Ascending aorta (tissue), 2 donors: ENCODE measurements at places on chromosomes 11 and 22.
A peak's percentile ranks its signal among the peaks of the same experiment; 100 is the strongest.

GRCh38 chr11:134138376-134138775, 69.5 kb downstream of the JAM3 start:
- DNase-seq, result no peak

- DNase-seq, result no peak
Measured at GRCh38 chr22:50481440-50482106, at the start of gene ADM2. Gene ADM2 (plus strand): TSS chr22:50481543. CDS start chr22:50481848, 305 bp downstream.

DNA sequence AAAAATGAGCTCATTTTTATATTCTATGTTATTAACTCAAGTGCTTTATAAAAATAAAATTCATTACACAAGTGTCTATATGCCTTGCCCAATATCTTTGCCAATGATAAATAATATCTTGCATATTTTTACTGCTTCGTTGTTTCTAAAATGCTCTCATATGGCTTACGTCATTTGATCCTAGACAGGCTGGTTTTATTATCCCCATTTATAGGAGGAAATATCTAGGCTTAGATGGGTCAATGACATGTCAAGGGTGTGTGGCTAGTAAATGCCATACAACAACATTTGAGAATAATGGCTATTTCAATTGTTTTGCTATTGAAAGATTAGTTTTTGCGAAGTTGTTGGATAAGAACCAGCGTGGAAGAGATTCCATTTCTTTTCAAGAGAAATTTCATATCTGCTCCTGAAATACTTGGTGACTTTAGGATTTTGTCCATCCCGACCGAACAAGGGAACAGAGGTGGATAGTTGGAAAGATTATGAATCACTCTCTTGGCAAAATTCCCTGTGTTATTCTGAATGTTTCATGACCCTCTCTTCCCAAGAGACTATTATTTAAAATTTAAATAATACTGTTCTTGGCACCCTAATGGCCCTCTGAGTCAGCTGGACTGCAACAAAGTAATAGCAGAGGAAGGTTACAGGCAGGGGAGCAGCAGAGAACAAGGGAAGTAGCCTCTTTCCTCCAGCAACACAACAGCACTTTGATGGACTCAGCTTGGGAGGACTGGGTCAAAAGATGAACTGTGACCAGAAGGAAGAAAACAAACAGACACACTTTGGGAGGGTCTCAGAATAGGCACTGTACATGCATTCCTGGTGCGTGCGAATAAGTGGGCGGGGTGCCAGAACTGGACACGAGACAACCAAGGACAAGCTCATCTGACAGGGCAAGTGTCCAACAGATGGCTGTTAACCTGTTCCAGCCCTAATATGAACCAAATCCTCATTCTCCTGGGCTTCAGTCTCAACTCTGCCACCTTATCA, 94.5 kb downstream of the ME3 start:
- DNase-seq, result peak; percentile 85

- no peak for DNase-seq
Measured at GRCh38 chr11:125170510-125171031, 6.0 kb downstream of the PKNOX2 start.

DNA sequence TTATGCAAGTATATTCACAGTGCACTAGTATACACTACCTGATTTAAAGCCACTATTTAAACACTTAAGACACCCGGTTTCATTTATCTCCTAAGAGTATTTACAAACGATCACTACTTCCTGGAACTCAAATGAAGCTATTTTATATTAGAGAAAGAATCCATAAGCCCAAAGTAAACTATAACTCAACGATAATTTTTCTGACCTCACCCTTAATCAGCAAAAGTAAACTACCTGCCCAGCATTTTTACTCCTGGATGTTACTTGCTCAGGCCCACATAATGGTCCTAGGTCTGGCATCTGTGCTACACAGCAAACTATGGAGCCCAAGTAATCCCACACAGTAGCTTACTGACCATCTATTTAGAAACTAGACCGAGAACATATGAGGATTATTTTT, 33.4 kb downstream of the TSG101 start:
- no peak for DNase-seq

- no peak for DNase-seq
Measured at GRCh38 chr11:44067266-44067665, 1.2 kb downstream of the ACCS start.

DNA sequence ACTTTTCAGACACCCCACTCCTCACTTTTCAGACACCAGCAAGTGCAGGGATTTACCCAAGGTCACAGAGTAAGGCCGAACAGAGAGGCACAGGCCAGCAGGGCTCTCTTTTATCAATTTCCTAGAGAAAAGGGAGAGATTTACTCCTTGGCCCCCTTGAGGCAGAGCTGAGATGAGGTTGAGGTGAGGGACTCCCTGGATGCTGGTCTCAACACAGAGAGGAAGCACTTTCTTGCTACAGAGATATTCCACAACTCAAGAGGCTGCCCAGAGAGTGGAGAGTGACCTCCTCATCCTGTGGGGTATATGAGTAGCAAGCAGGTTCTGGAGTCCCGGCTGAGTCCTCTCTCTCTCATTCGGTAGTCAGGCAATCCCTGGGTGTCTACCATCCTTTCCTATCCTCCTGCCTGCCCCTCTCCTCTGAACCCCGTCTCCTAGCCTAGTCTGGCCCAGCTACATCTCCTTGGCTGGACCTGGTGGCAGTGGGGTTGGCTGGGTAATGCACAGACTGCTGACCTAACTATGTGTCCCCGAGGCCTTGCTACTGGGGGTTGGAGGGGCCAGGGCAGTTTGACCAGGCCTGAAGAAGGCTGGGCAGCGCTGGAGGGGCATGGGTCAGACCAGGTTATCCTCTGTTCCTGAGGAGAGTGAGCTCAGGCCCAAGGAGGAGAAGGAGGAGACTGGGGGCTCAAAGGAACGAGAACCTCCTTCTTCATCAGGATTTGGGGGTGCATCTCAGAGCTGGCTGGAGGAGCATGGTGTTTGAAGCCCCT, 1.8 kb upstream of the ARHGEF17 start:
- no peak for DNase-seq

DNA sequence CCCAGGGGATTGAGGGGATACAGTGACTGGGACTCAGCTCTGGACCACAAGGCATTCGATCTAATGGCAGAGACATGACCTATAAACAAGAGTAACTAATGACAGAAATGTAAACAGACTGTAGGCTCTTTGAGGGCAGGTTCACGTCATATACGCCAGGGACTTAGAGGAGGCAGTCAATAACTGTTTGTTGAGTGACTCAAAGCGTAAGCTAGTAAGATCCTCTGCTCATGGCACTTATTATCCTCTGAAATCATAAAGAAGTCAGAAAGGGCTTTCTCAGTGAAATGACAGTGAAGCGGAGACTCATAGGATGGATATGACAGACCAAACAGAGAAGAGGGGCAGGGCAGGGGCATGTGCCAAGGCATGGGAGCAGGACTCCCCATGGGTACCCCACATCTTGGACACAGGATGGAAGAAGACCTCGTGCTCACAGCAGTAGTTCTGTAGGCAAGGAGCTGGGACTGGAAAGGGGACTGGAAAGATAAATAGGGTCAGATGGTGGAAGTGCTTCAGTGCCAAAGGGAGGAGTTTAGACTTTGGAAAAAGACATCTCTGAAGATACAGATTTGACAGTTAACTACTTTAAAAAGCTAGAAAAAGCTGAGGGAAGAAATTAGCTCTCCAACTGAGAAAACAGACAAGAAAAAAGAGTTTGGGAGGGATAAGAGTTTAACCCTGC, 72.7 kb downstream of the SLC1A2 start:
- DNase-seq, result no peak

DNA sequence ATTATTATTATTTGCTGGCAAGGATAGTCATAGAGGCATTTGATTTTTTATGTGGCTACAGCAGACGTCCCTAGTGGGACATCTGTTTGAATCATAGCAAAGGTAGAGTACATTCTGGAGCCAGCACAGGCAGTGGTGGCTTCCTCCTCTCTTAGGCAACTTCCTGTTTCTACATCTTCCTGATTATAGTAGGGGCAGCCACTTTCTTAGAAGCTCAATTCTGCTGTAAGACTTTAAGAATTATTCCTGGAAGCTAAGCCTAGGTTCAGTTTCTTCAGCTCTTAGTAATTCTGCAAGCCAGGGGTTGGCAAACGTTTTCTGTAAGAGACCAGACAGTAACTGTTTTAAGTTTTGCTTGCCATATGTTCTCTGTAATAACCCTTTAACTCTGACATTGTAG, 129.3 kb upstream of the TENM4 start:
- DNase-seq, result no peak

- peak; percentile 12 for DNase-seq
Measured at GRCh38 chr11:120432056-120433018, 79.2 kb upstream of the GRIK4 start.

DNA sequence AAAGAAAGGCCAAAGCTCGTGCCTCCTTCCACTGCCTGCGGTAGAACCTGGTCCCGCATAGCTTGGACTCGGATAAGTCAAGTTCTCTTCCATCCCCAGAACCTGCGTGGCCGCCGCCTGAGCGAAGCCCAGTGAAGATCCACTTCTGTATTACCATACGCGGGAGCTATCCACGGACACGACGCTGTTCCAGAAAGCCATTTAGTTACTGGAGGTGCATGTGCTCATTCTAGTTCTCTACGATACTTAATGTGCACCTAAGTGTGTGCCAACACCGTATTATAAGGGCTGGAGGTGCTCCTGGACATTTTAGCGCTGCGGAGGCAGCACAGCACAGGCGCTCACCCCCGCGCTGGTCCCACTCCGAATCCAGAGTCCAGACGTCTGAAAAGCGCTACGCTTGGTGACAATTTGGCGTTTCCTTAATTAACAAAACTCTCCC, 1.4 kb downstream of the WT1 start:
- no peak for DNase-seq

GRCh38 chr11:126210871-126211235, 597 bp downstream of the RPUSD4 start:
- DNase-seq, result no peak

DNA sequence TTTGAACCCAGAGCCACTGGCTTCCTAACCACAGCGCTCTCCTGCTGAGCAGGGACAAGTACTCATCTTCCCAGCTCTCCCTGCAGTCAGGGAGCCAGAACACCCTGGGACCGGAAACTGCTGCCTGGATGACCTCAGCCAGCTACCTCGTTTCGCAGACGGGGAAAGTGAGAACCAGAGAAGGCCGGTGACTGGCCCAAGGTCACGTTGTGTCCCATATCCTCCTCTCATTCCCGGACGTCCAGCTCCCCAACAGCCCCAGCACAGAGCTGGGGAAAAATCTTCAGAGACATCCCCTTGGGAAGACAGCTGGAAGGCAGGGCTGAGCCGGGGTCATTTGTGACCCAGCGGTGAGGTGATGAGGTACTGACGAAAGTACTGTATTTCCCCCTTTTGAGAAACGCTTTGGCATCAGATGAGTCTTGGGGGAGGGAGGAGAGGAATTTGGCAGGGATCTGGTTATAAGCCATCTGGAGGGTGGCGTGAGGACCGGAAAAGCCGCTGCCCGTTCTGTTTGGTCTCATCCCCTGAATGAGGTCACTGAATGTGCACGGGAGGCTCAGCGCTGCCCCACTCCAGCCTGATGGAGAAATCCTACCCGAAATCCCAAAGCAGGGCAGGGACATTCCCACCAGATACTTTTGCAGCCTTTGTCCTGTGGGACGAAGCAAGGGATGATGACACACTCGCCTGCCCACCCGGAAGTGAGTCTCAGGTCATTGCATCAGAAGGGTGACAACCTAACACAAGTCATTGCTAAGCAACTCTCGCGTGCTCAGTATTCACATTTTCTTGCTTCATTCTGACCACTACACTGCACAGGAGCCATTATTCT, 41.1 kb downstream of the LIF start:
- peak; percentile 74 for DNase-seq

DNA sequence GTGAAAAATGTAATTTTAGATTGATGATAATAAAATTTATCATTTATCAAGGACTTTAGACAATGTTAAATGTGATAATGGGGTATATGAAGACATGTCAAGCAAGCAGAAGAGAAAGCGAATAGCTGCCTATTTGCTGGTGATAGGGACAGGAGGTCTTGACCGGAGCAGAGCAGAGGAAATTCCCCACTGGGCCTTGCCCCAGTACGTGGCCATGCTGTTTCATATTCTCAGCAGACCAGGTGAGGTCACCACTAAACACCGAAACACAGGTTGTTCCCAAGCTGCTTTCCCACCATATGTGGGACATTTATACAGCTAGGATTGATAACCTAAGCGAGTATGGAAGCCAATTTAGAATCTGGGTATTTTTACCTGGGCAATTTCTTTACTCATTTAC, 1629.6 kb downstream of the FAM181B start:
- DNase-seq, result no peak

GRCh38 chr11:104060820-104061219, 24.4 kb downstream of the DDI1 start:
- no peak for DNase-seq

GRCh38 chr22:17120711-17121232, 388 bp downstream of the TMEM121B start:
- no peak for DNase-seq

- no peak for DNase-seq
Measured at GRCh38 chr11:120031156-120031555, 106.8 kb downstream of the TRIM29 start.

- DNase-seq, result no peak
Measured at GRCh38 chr22:20803696-20804324, 29.9 kb downstream of the SERPIND1 start.

GRCh38 chr22:30516731-30517130, 11.2 kb upstream of the SEC14L4 start:
- DNase-seq, result no peak

DNA sequence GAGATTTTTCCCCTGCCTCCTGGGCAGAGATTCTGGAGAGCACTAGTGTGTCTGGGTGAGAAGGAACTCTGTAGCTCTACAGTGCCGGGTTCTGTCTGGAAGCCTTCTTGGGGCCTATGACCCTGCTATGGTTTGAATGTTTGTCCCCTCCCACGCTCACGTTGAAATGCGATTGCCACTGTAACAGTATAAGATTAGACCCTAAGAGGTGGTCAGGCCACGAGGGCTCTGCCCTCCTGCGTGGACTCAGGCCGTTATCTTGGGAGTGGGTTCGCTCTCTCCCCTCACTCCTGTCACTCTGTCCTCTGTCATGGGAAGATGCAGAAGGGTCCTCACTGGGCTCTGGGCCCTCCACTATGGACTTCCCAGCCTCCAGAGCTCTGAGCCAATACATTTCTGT, 3.5 kb downstream of the AP5B1 start:
- no peak for DNase-seq

GRCh38 chr11:126456783-126457542, 101.5 kb downstream of the ST3GAL4 start:
- no peak for DNase-seq

- DNase-seq, result no peak
Measured at GRCh38 chr11:3338569-3339339, 40.2 kb downstream of the ZNF195 start.

- peak; percentile 77 for DNase-seq
Measured at GRCh38 chr11:128424271-128424711, 163.1 kb downstream of the ETS1 start.

DNA sequence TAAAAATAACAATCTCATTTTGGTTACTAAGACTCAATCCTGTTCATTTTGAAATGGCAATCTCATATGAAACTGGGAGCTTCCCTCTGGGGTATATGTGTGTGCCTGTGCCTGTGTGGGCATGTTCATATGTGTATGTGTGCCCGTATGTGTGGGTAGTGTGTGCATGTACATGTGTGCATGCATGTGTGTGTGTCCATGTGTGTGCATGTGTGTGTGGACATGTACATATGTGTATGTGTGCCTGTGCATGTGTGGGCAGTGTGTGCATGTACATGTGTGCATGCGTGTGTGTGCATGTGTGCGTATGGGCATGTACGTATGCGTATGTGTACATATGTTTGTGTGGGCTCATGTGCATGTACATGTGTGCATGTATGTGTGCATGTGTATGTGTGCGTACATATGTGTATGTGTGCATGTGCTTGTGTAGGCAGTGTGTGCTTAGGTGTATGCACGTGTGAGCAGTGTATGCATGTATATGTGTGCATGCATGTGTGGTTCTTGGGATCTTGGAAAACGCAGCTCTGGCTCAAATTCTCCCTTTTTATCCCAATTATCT, 24.5 kb upstream of the CACNG2 start:
- peak; percentile 37 for DNase-seq

GRCh38 chr11:61071208-61071681, 31.0 kb upstream of the CD5 start:
- no peak for DNase-seq
